ENCODE measurements at places on chromosomes 11 and 22.

DNA sequence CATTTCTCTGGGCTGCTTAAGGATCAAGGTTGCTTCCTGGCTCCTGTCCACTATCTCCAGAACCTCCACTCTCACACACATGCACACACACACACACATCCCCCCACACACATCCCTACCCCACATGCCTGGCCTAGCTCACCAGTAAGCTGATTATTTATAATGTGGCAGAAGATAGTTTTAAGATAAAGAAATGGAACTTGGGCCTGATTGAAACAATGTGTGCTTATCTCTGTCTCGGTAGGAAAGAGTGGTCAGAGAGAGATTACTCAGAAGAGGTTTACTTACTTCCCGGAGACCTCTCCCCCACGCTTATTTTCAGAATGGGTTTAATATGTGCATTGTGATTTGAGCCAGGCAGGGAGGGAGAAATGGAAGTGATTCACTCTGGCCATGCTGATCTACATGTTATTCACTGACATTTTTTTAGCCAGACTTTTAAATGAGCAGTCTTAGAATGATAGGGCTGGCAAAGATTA, 422.4 kb downstream of the TENM4 start:
- no peak for DNase-seq

GRCh38 chr11:103888541-103888951, 147.9 kb upstream of the DDI1 start:
- DNase-seq, result no peak

DNA sequence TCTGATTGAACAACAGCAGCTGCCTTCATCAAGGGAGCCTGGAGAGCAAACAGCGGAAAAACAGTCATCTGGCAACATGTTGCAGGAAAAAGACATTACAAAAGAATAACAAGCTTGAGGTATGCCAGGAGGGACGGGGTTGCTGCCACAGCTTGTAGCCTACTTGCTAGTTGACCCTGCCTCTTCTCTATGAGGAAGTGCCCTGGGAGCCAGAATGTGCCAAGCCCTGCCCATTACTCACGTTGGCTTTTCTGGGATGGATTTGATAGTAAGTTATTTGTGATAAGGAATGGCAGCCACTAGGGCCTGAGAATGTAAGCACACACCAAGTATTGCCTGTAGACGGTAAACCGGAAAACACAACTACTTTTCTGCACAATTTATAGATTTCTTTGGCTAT, 113.5 kb upstream of the KIRREL3 start:
- no peak for DNase-seq

DNA sequence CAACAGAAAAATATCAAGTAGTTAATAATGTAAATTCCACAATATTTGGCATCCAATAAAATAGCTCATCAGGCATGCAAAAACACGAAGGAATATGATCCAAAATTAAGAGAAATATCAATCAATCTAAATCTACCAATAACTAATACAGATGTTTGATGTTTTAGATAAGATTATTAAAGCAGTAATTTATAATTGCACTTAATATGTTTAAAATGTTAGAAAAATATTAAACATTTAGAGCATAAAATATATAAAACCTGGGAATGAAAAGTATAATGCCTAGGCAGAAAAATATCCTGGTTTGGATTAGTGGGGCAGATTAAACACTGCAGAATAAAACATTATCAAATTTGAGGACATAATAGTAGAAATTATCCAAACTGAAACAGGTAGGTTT, 879.9 kb downstream of the FAM181B start:
- no peak for DNase-seq

GRCh38 chr22:22425356-22425755, 83.2 kb downstream of the ZNF280B start:
- DNase-seq, result no peak

- no peak for DNase-seq
Observed at GRCh38 chr11:107719557-107720302, 7.9 kb upstream of the SLN start.

DNA sequence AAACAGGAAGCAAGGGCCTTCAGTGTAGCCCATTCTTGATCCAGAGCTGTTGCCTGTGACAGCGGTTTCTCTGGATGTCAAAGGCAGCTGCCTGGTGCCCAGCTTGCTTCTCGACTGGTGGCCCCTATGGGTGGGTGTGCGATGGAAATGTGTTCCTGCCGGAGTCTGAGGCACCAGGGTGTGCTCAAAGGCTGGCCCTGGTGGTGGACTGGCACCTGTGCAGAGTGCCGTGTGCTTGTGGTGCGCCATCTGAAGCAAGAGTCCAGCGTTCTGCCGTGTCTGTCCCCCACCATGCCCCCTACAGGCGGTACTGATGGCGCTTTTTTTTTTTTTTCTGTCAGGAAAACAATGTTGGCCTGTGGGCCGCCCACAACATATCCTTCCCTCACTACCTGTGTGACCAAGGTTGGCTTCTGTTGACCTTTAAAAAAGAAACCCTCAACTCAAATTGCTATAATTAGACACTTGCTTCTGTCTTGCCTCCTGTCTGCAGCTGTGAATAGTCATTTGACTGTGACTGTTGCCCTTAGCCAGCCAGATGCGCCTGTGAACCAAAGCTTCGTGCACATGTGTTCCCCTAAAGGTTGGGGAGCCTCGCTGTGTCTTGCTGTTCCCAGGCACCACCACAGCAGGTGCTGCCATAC, 4.7 kb upstream of the RANBP1 start:
- DNase-seq, result peak; percentile 58

GRCh38 chr11:31940371-31941037, 129.4 kb upstream of the PAX6 start:
- DNase-seq, result no peak

Measured in Caco-2 (cell line).